Activated naive CD8-positive, alpha-beta T cell treated with anti-CD3 and anti-CD28 coated beads, Interleukin-2, amount 10 ng/mL, durations not matched to agents 7 days and 5 days (primary cell): ENCODE measurements at places on chromosomes 4 and X. TPM values are rescaled to one million over a fixed set of nuclear protein-coding genes. Genes with fewer than 3 reads are reported as not detected.

GRCh38 chrX:30282527-30282926, 26.7 kb downstream of the NR0B1 start:
- DNase-seq = no peak
- no peak overlapping the region for H3K4me3 ChIP-seq
- H3K4me1 ChIP-seq = peaks cover 1% of the 10 kb centered on the region
- no peaks in the 10 kb centered on the region for H3K27me3 ChIP-seq
- no peaks in the 10 kb centered on the region for H3K36me3 ChIP-seq

DNA sequence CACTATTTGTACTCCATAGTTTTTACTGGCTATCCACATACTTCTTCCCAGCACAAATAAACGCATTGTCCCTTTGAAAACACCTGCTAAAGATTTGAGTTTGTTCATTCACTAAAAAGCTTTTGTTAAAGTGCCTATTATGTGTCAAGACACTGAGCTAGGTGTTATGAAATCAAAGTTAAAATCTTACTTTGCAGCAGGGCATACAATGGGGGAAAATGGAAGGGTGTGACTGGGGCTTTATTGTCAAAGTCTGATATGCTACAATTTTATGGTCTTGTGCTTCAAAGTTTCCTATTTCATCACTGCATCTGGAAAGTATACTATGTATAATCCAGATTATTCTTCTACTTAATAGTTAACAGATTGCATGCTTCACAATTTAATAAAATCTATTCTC, 128.4 kb downstream of the PPP3CA start:
- peaks cover 3% of the 10 kb centered on the region for H3K36me3 ChIP-seq
- H3K4me1 ChIP-seq = peaks cover 3% of the 10 kb centered on the region
- H3K27me3 ChIP-seq = peaks cover 2% of the 10 kb centered on the region

DNA sequence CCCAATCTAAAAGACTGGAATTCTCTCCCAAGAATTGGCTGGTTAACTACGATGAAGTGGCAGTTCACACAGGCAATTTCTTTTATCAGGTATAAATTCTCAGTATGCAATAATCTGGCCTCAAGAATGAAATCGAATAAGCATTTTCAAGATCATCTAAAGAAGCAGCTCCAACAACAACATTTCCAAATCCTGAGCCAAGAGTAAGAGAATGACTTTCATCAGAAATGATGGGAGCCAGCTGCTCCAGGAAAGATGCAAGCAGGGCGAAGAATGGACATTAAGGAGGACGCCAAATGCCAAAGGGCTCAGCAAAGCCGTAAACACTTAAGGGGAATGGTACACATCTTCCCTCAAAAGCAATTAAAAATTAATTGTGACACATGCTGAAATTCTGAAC, 12.0 kb downstream of the ADAMTS3 start:
- no peaks in the 10 kb centered on the region for H3K36me3 ChIP-seq
- DNase-seq = no peak
- H3K4me1 ChIP-seq = no peaks in the 10 kb centered on the region
- no peak overlapping the region for H3K27ac ChIP-seq
- H3K4me3 ChIP-seq = no peak overlapping the region

DNA sequence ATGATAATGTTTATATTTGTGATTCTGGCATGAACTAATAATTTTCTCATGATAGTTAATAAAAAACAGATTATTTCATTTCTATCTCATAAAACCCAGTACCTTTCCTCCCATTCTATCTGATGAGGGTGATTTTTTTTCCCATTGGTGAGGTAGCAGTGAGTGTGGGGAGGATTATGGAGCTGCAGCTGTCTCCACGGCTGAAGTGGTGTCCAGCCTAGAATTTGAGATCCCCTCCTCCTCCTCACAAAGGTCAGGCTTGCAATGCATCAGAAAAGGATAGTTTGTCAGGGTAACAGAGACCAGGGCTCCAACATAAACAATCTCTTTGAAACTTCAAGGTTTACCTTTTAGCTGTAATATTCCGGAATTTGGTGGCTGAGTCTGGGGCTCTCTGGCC, 60.9 kb downstream of the C4orf51 start:
- no peak overlapping the region for H3K27ac ChIP-seq
- peaks cover 39% of the 10 kb centered on the region for H3K27me3 ChIP-seq
- H3K36me3 ChIP-seq = no peaks in the 10 kb centered on the region
- no peak for DNase-seq

DNA sequence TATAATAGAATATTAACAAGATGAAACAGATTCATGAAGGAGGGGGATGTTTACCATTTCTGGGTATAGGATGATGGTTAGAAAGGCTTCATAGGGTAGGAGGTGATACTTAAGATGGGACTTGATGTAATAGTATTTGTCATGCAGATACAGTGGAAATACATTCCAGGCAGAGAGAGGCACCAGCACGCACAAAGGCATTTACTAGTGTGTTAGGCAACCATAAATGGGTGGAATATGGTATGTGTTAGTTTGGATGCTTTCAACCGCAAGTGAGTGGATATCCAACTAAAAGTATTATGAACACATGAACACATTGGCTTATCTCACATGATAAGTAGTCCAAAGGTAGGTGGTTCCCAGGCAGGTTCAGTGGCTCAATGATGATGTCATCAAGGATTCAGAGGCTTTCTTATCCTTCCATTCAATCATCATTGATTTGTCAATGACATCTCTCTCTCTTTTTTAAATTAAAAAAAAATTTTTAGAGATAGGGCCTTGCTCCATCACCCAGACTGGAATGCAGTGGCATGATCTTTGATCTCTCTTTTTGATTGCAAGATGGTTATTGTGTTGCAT, 12.7 kb upstream of the STARD8 start:
- H3K4me1 ChIP-seq = no peaks in the 10 kb centered on the region
- no peaks in the 10 kb centered on the region for H3K27me3 ChIP-seq
- H3K36me3 ChIP-seq = no peaks in the 10 kb centered on the region
- no peak overlapping the region for H3K4me3 ChIP-seq
- DNase-seq = no peak
- H3K27ac ChIP-seq = no peak overlapping the region

GRCh38 chr4:174358410-174358809, 74.7 kb downstream of the CEP44 start:
- peaks cover 17% of the 10 kb centered on the region for H3K27me3 ChIP-seq
- H3K4me3 ChIP-seq = peak overlapping the region; percentile 28
- no peak for DNase-seq
- no peaks in the 10 kb centered on the region for H3K36me3 ChIP-seq
- peaks cover 10% of the 10 kb centered on the region for H3K4me1 ChIP-seq

- H3K27ac ChIP-seq = no peak overlapping the region
- H3K4me1 ChIP-seq = no peaks in the 10 kb centered on the region
- no peak overlapping the region for H3K4me3 ChIP-seq
- no peaks in the 10 kb centered on the region for H3K36me3 ChIP-seq
- no peak for DNase-seq
These were observed 17.8 kb downstream of the IGSF1 start for GRCh38 chrX:131271274-131271673.

DNA sequence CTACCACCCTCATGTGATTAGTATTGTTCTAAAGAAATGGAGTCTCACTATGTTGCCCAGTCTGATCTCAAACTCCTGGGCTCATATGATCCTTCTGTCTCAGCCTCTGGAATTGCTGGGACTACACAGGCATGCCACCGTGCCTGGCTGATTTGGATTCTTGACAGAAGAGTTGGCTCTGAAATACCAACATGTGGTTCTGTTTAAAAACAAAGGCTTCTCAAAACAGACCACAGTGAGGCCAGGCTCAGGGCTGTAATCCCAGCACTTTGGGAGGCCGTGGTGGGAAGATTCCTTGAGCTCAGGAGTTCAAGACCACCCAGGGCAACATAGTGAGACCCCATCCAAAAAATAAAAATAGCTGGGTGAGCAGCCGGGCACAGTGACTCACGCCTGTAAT, 126.7 kb downstream of the DHRSX start:
- H3K36me3 ChIP-seq = peaks cover 17% of the 10 kb centered on the region
- no peak overlapping the region for H3K27ac ChIP-seq
- no peak overlapping the region for H3K4me3 ChIP-seq
- H3K27me3 ChIP-seq = no peaks in the 10 kb centered on the region
- no peak for DNase-seq

- peaks cover 18% of the 10 kb centered on the region for H3K36me3 ChIP-seq
- no peak for DNase-seq
- no peaks in the 10 kb centered on the region for H3K27me3 ChIP-seq
These were observed 15.1 kb downstream of the ATP5ME start for GRCh38 chr4:658681-659667.

DNA sequence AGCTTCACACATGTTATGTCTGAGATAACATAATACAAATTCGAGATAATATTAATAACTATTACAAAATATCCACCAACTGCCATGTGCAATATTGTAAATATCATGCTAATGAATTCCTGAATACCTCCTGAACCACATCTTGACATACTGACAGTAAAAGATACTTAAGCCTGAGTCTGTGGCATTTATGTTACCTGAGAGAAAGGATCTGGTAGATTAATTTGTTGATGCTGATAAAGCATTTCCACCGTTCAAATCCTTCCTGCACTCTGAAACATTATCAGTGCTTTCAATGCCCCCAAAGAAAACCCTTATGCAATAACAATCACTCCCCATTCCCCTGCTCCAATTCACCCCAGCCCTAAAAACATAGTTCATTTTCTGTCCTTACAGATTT, 38.8 kb upstream of the ADGRA3 start:
- H3K4me1 ChIP-seq = no peaks in the 10 kb centered on the region
- H3K4me3 ChIP-seq = no peak overlapping the region
- H3K36me3 ChIP-seq = no peaks in the 10 kb centered on the region
- no peak for DNase-seq

DNA sequence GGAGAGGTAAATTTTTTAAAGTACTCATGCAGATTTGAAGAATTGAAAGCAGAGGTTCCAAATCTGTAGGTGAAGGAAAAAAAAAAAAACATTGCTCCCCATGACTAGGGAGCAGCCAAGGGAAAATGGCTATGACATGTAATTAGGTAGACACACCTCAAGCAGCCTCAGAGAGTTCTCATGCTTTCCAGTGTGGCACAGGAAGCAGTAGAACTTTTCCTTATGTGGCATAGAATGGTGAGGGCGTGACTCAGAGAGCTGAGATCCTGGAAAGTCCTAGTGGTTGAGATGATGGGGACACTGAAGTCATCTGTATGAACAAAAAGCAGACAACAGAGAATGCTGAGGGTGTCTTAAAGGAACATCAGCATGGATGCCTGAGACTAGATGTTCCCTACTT, 148.6 kb upstream of the NWD2 start:
- no peak for DNase-seq
- no peaks in the 10 kb centered on the region for H3K27me3 ChIP-seq
- no peaks in the 10 kb centered on the region for H3K4me1 ChIP-seq
- H3K36me3 ChIP-seq = no peaks in the 10 kb centered on the region
- no peak overlapping the region for H3K27ac ChIP-seq
- no peak overlapping the region for H3K4me3 ChIP-seq

DNA sequence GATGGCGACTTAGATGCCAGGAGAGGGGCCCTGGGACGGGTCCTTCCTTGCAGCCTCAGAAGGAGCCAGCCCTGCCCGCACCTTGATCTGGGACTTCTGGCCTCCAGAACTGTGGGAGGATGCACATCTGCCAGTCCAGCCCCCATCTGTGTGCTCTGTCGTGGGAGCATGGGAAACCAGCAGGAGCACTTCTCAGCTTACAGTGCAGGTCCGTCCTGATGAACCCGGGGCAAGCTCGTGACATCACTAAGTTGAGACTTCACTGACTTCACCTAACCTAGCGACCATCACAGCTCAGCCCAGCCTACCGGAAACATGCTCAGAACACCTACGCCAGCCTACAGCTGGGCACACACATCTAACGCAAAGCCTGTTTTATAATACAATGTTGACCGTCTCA, 38.1 kb downstream of the ABLIM2 start:
- H3K27me3 ChIP-seq = peaks cover 3% of the 10 kb centered on the region
- no peaks in the 10 kb centered on the region for H3K36me3 ChIP-seq
- DNase-seq = no peak
- H3K4me3 ChIP-seq = no peak overlapping the region
- H3K27ac ChIP-seq = no peak overlapping the region

DNA sequence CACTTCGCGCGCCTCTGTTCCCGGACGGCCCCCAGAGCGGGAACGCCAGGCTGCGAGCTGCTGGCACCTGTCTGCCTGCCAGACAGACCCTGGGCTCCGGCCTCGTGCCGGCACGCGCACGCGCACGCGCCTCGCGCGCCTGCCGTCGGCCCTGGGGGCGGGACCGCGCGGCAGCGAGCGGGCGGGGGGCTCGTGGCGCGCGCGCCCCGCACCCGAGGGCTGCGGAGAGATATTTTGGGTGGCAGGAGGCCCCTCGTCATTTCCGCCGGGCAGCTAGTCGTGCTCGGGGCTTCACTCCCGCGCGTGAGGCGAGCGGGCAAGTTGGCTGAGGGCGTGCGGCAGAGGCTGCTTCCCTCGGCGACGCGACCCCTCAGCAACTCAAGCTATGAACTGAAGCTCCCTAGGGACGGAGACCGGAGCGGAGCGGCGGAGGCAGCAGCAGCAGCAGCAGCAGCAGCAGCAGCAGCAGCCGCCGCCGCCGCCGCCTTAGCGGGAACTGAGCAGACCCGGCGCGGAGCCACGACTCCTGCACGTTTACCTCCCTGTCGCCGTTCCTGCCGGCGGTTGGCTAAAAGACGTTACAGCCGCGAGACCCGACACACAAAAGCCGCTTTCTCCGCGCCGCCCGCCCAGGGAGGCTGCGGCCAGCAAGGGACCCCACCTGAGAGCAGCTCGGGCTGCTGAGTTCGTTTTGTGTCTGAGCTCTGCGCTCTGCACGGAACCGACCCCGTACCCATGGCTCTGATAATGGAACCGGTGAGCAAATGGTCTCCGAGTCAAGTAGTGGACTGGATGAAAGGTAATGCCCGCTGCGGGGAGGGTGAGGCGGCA, at the start of gene CNKSR2:
CNKSR2 (plus strand) TSS at position 256 of the 831 bp plus-strand sequence; CDS start at position 736, 480 bp downstream.
- no peaks in the 10 kb centered on the region for H3K27me3 ChIP-seq
- DNase-seq = peak; percentile 78
- peak within 1 kb of the TSS; percentile 91 for H3K4me3 ChIP-seq

- H3K27ac ChIP-seq = no peak overlapping the region
- peaks cover 6% of the 10 kb centered on the region for H3K27me3 ChIP-seq
- H3K36me3 ChIP-seq = no peaks in the 10 kb centered on the region
- H3K4me1 ChIP-seq = no peaks in the 10 kb centered on the region
These were observed 156.0 kb upstream of the TTC29 start for GRCh38 chr4:147101678-147102077.

DNA sequence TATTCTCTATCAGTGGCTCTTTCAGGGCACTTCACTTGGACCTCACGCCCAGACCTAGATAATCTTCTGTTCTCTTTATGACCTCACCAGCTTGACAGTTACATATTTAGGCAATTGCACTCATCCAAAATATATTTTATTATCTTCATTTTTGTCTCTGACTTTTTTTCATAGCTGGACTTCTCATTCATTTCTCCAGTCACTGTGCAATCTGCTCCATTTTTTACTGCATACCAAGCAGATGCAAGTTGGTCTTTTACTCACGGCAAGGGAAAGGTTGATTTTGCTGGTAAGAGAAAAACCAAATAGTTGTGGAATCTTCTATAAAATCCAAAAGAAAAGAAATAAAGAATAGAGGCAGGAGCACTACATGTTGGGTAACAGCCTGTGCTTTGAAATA, 31.7 kb downstream of the MAD2L1 start:
- H3K4me1 ChIP-seq = no peaks in the 10 kb centered on the region
- H3K36me3 ChIP-seq = no peaks in the 10 kb centered on the region
- no peak for DNase-seq
- H3K27me3 ChIP-seq = peaks cover 17% of the 10 kb centered on the region
- no peak overlapping the region for H3K4me3 ChIP-seq

SMS gene
- total RNA-seq = 64.1 TPM

ARR3 gene
- total RNA-seq = not detected

ANK2 gene
- total RNA-seq = 1.8 TPM

FUNDC1 gene
- 9.6 TPM for total RNA-seq

EVC2 gene
- total RNA-seq = 0.68 TPM
